Lung microvascular endothelial cell (primary cell): ENCODE measurements at places on chromosomes 11 and 22.

DNA sequence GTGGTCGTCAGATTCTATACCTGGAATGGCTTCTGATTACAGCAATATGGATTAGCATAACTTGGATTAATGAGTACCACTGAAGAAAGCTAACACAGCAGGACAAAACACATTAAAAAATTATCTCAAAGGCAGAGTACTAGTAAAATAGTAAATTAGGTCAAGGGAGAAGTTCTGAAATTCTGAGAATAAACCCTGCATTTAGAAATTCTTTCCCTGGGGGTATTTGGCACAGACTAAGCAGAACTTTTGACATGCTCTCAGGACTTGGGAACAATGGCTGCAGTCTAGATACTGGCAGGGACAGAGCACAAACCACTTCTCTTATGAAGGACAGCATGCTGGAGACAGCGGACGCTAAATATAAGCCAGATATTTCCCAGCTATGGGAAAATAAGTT, 85.6 kb upstream of the GRIA4 start:
- no peak for DNase-seq

GRCh38 chr11:27089746-27090145, 49.1 kb downstream of the BBOX1 start:
- no peak for DNase-seq

DNA sequence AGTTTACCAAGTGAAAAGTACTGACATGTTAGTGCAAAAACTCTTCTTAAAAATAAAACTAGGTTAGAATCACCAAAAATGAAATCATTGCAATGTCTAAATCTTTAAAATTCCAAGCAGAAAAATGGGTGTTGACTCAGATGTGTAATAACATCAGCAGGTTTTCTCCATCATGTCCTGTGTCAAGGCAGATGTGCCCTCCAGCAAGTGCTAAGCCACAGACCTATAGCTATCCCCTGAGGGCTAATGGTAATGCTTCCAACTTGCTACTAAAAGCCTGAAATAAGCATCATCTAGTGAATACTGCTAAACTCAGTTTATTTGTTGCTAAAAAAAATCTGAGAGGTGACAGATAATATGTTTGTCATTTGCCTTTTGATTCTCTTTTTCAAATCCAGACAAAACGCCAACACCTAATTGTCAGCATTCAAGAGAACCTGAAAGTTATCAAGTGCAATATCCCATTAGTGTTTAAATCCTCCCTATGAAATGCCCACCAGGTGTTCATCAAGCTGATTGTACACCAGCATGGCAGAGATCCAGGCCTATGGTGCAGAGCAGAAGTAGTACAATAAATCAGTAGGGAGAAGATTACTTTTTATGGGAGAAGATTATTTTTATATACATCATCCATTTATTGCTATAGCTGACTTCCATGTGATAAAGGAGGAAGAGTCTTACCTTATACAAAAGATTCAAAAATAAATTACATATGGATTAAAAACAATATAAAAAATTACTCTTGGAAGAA, 55.1 kb upstream of the SYT9 start:
- no peak for DNase-seq

DNA sequence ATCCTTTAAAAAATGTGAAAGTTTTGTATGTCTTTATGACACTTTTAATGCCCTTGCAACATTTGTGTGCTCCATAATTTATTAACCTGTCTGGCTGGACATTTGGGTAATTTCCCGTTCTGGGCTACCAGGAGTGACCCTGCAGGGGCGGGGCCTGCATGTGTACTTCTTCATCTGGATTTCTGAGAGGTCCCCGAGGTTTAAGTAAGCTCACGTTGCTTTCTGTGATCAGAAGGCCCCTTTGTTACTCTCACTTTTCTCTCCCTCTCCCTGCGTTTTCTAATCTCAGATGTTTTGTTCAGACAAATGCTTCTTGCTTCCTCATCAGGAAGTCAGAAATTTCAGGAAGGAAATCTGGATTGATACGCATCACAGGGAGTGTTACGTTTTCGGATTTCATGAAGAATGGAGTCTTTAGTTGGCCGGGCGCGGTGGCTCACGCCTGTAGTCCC, 78.9 kb upstream of the CRYBB3 start:
- peak; percentile 63 for DNase-seq

GRCh38 chr11:12152321-12152720, 41.9 kb downstream of the MICAL2 start:
- no peak for DNase-seq

DNA sequence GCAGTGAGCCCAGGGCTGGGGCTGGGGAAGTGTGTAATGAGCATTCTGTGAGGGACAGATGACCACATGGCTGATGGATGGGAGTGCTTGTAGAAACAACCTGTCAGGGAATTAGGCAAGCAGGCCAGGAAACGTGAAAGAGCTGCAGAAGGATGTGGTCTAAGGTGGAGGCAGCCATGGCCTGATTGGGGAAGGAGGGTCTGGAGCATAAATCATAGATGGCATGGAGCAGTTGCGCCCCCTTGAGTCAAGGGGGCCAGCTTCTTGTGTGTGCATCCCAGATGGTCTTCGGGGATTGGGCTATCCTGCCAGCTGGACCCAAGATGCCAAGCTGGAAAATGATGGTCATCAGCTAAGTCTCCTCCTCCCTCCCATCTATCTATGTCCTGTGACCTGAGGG, 119.4 kb upstream of the CLPB start:
- no peak for DNase-seq

- no peak for DNase-seq
Measured at GRCh38 chr11:72808331-72808798, 5.8 kb upstream of the ATG16L2 start.

DNA sequence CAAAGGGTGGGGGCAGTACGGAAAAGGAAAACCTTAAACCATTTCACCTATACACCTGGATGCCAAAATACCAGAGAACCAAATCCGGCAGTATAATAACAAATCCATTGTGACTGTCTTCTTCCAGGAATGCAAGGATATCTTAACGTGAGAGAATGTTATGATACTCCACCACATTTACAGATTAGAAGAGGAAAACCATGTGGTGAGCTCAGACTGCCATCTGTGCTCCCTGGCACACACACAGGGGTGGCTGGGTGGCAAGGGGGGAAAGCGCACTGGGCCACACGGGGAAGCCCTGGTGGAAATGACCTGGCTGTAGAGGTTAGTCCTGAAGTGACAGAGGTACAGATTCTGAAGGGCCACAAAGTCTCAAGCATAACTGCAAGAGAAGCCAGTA, 9.9 kb downstream of the EIF1AD start:
- DNase-seq, result no peak

DNA sequence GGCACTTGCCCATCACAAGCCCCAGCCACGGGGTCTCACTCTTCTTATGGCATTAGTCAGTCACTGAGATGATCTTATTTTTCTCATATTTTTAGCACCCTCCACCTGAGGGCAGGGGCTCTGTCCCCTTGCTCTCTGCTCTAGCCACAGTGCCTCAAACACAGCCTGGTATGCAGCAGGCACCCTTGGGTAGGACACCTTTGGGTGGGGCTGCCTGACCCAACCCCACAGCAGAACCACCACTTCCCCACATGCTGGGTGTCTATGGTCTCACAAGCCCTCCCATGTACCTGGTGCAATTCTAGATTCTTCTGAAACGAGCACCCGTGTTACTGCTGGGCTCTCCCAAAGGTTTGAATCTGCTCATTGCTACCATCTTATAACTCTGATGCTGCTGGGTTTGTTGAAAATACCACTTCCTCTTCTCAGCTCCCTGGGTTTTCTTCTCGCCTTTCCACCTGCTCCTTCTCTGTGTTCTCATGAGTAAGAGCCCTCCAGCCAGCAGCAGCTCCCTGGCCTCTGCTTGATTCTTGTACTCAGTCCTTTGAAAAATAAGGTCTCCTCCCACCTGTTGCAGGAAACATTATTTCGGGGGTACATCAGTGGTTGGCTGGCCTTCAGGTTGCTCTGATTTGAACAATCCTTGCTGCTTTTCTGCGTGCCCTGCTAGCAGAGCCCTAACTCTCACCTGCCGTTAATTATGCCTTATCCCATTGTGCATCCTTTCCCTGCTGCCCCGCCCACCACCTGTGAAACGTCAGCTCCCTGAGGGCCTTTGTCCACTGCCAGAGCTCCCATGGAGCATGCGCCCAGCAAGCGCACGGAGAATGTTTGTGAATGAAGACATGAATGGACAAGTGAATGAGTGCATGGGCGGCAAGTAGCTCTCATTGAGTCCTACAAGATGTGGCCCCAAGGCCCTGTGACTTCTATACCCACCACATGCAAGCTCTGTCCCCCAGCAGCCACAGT, 1181.6 kb downstream of the TBC1D22A start:
- DNase-seq, result no peak

DNA sequence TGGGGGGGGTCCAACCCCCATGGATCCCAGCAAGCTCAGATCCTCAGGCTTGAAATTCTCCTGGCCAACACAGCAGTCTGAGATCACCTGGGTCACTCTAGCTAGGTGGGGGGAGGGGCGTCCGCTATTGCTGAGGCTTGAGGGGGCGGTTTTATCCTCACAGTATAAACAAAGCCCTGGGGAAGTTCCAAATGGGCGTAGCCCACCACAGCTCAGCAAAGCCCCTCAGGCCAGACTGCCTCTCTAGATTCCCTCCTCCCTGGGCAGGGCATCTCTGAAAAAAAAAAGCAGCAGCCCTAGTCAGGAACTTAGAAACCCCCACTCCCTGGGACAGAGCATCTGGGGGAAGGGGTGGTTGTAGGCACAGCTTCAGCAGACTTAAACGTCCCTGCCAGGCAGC, 16.7 kb downstream of the TRPC6 start:
- DNase-seq, result no peak

DNA sequence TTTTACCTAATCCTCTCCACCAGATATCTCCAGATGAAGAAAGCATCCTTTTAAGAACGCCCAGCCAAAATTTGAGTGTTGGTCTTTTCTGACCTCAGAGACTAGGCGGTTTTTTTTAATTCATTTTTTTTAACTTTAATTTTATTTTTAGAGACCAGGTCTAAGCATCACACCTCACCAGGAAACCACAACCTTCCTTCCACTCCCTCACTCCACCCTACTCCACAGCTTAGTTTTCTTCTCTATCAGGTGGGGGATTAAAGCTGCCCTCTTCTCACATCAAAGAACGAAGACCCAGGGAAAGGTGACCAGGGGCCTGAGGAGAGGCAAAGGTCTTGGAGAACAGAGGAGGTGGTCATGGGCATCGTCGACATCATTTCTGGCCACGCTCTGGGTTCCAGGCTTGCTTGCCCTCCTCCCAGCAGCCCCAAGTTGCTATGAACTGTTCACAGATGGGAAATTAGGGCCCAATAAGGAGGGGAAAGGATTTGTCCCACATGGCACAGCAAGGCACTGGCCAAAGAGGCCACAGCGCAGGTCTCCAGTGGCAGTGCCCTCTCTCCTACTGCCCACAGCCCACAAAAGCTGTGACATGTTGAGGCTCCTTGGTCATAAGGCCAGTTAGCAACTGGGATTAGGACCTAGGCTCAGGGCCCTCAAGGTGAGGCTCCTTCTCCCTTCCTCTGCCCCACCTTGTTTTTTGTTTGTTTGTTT, 1.4 kb upstream of the PEX16 start:
- no peak for DNase-seq

DNA sequence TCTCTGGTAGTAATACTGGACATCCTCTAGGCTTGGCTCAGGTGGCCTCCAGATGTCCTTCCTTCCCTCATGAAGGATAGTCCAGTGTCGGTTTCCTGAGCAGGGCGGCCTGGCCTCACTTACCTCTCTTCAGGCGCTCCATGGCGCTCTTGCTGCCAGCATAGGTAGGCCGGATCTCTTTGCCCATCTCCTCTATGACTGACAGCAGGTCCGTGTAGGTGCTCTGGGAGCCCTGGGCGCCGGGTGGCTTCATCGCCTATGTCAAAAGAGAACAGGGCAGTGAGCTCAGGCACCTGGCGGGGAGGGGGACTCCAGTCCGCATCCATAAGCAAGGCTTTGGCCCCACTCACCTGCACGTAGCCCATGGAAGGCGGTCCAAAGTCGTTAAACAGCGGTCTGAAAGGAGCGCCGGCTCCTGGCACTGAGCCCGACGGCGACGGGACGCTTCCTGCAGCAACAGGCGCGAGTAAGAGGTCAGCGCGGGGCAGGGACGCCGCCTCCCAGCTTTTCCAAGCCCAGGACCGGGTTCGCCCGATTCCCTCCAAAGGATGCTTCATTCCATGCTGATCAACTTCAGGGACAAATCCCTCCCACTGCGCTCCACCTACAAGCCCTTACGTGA, 609 bp downstream of the CDK2AP2 start:
- no peak for DNase-seq
